ENCODE measurements at places on chromosomes 2 and 18.

DNA sequence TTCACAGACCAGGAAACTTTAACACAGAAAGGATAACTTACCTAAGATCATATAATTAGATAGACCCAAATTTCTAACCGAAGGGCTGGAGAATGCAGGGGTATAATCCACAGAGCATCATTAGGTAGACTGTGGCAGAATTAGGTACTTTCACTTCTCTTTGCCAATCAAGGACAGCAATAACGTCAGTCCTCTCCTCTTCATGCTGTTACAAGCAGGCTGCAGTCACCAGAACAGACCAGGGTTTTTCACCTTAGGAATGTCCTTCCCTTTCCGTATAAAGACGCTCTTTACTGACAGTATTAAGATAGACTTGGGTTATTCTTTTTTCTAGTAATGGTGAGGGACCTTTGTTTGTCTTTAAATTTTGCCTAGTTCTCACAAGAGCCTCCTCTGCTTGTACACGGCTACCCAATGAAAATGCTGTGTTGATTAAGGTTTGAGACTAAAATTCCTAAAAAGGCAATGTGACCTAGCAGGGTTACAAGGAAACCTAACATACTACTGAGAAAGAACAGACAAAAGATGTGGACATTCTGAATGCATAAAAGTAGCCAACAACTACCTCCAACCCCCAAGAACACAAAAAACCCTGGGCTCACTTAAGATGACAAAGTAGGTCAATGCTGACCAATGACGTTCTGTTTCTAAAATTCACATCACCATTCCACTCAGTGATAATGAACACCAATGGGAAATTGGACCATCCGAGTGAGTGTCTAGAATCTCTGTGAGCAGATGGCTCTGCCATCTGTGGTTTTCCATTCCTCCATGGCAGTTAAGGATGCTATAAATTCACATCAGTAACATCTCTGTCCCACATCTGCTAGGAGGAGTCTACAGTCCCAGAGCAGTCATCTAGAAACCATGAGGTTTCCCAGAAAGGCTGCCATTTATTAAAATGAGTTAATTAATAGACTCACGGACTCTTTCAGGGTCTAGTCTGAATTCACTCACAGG lies 2.1 kb downstream of the PDIA6 start:
- DNase-seq, result no peak

DNA sequence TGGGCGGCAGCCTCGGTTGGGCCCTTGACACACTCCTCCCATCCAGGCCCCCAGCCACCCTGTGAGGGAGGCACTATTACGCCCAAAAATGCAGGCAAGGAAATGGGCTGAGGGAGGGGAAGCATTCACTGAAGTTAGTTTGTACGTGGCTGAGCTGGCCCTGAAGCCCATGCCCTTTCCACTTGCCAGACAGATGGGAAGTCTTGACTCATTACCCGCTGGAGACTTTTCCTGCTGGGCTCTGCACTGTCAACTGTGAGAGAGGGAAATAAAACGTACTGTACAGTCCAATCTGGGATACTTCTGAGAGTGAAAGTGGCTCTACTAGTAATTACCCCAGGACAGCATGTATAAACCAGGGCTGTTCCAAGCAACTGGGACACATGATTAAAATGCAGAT lies 125.9 kb downstream of the MSH2 start:
- DNase-seq, result no peak

DNA sequence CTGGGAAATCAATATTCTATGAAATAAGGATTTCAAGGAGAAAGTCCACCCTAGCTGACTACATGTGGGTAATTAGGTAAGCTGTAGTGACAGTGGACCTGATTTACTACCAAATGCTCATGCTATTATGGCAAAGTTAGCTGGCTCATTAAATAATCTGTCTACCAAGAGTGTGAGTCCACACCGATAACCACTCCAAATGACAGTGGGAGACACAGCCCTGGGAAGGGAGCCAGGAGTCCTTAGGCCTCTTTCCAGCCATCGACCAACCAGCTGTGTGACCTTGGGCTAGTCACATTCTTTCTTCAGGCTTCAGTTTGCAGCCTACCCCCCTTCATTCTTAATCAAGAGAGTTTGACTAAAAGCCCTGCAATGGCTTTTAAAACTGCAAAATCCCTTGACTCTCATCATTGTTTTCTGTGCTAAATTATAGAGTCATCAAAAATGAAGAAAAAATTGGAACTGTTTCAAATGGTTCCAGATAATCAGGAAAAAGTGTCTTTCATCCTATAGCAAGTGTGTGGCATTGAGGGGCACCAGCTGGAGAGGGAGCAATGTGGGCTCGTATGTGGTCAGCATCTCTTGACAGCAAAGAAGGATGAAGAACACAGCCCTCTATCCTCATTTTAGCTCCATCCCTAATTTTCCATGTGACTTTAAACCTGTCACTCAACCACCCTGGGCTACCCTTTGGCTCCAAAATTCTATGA lies 45.6 kb upstream of the SLC14A2 start:
- DNase-seq, result no peak

- DNase-seq, result no peak
These were observed 72.5 kb downstream of the ACKR3 start for GRCh38 chr2:236642125-236642524.

DNA sequence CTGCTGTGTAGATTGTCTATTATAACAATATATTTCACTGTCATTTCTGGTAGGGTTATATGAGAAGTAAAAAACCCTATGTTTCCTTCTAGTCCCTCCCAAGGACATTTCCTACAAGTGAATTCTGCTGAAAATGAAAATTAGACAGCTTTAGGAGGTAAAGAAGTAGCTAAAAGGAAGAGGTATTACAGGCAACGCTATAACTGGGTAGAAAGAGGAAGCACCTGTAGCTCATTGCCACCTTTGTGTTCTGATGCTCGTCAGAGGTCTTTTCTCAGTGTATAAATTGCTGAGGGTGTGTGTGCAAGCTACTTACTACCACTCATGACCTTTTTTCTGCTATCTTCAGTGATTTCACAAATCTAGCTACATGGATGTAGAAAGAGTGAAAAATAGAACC lies 1.4 kb downstream of the DNAJC10 start:
- no peak for DNase-seq

GRCh38 chr2:161956738-161957137 lies 117.3 kb downstream of the DPP4 start:
- DNase-seq, result no peak

DNA sequence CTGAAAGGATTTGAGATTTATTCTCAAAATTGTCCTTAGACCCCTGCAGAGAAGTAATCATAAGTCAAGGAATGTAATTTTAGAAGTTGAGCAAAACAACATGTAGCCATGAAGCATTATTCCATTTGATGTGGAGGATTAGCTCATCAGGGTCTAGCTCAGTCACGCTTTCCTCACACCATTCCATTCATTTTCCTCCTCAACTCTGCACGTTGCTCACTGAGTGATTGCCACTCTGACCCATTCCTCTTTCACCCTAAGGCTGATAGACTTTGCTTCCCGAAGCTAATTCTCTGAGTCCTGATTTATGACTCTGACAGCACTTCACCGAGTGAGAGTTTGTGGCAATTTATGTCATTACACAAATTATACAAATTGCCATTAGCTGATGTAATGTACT lies 820.6 kb upstream of the PIK3C3 start:
- DNase-seq, result no peak

GRCh38 chr2:191436368-191437055 lies 191.3 kb downstream of the MYO1B start:
- DNase-seq, result no peak

DNA sequence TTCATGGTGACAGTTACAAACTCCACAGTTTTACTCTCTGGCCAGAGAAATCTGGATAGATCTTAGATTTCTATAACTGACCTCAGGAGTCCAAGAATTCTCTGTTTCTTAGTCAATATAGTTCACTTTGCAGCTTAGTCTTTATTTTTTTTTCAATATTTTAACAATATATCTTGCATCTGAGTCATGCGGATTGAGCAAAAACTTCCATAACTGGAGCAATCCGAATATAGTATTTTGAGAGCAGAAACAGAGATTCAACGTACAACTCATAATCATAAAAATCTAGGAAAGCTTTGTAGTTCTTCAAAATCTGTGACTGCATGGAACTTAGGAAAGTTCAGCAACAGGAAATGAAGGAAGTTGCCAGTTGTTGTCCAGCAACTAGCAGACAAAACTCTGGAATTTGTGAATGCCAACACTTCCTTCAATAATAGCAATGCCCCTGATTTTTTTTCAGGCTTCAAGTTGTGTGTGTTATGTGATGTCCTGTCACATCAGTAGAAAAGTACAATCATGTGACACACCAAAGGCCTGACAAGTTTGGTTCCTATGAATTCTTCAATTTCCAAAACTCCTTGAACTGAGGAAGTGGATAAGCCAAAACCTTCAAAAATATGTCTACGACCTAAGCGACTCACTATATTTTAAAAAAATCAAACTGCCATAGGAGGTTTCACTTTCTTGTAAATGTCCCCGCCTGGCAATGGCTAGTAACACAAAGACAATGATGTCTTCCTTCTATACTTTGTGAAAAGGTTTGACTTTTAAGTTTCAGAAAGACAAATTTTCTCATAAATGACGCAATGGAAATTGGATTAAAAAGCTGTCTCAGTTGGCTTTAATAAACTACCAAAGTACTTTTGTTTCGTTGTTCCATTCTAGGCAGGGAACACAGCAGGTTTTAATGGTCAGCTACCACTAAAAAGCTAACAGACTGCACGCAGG lies 510.6 kb downstream of the ERBB4 start:
- no peak for DNase-seq

- DNase-seq, result no peak
These were observed 268.9 kb upstream of the CCDC68 start for GRCh38 chr18:55228191-55228590.

- no peak for DNase-seq
These were observed 9.6 kb downstream of the ANTXR1 start for GRCh38 chr2:69022548-69022947.

- DNase-seq, result no peak
These were observed 553 bp downstream of the CNDP2 start for GRCh38 chr18:74496508-74497323.

DNA sequence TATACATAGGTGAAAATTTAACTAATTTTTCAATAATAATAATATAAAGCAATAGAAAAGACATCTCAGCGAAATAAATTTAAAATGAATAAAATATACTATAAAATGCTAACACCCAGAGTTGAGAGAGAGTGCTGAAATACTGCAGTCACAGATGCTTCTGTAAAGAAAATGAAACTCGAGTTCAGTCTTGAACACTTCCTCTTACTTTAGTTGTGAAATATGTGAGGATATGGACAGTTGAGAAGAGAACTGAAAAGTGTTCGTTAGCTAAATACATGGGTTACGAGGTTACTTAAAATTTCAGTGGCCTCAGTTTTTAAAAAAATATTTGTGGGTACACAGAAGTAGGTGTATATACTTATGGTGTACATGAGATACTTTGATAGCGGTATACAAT lies 106.8 kb downstream of the DNAH7 start:
- DNase-seq, result no peak

DNA sequence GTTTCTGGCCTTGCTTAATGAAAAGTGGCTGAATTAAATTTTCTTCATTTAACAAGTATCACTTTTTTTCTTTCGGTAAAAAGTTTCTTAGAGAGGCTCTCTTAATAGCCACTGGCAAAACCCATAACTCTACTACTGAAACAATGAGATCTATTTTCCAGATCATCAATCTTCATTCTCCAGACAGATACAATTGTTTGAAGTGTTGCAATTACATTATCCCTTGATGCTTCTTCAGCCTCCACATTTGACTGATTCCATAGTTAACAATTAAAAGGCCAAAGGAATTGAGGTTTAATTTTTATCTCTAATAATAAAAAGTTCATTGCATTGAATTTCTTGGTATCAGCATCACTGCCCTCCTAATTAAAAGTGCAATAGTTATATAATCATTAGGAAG lies 176.3 kb downstream of the ZNF385B start:
- no peak for DNase-seq
